Mesothelial cell of epicardium (in vitro differentiated cells): ENCODE measurements at places on chromosomes 16 and 17. TPM values are rescaled to one million over a fixed set of nuclear protein-coding genes. Genes with fewer than 3 reads are reported as not detected.

The MYH11 gene
- 0.58 to 0.89 TPM (median 0.66 TPM) in 3 replicates for total RNA-seq

The MRPS23 gene
- total RNA-seq: 39.9 to 44.5 TPM (median 42.1 TPM) in 3 replicates

The GALNS gene
- 41.3 to 44.7 TPM (median 42.4 TPM) in 3 replicates for total RNA-seq

The TNS4 gene
- 0.07 TPM in 1 of 3 replicates, not detected in the others for total RNA-seq

The CORO6 gene
- total RNA-seq: 3.4 to 3.8 TPM (median 3.4 TPM) in 3 replicates

The SOX15 gene
- 2.0 to 2.3 TPM (median 2.1 TPM) in 3 replicates for total RNA-seq

The PRSS53 gene
- 4.0 to 4.9 TPM (median 4.5 TPM) in 3 replicates for total RNA-seq

The HBQ1 gene
- total RNA-seq: 0.60 to 1.1 TPM (median 0.91 TPM) in 3 replicates

The TBC1D28 gene
- total RNA-seq: 0.18 to 0.52 TPM (median 0.45 TPM) in 3 replicates

The ACSM5 gene
- not detected in 3 replicates for total RNA-seq

The ATP1B2 gene
- 9.6 to 10.5 TPM (median 10.2 TPM) in 3 replicates for total RNA-seq

The DOC2A gene
- 5.3 to 6.4 TPM (median 5.7 TPM) in 3 replicates for total RNA-seq

The PTX4 gene
- total RNA-seq: not detected in 3 replicates

The EFNB3 gene
- 27.3 to 28.2 TPM (median 28.1 TPM) in 3 replicates for total RNA-seq

The CHST4 gene
- not detected in 3 replicates for total RNA-seq

The BBS2 gene
- 58.2 to 63.1 TPM (median 60.8 TPM) in 3 replicates for total RNA-seq

The HASPIN gene
- 4.2 to 5.2 TPM (median 4.4 TPM) in 3 replicates for total RNA-seq

The WFDC1 gene
- 2.2 to 3.0 TPM (median 2.6 TPM) in 3 replicates for total RNA-seq

The NEUROD2 gene
- total RNA-seq: 0.09 TPM in 1 of 3 replicates, not detected in the others

The NPIPB6 gene
- total RNA-seq: 6.6 to 8.7 TPM (median 8.2 TPM) in 3 replicates

The RAD51D gene
- total RNA-seq: 12.0 to 17.2 TPM (median 14.8 TPM) in 3 replicates

The ARHGDIG gene
- 3.6 to 4.8 TPM (median 4.7 TPM) in 3 replicates for total RNA-seq

The LONP2 gene
- 80.4 to 85.2 TPM (median 84.8 TPM) in 3 replicates for total RNA-seq

The TUBB3 gene
- total RNA-seq: 24.5 to 26.4 TPM (median 24.7 TPM) in 3 replicates

The SAMD14 gene
- total RNA-seq: 17.3 to 20.0 TPM (median 19.4 TPM) in 3 replicates

The TBC1D24 gene
- 24.2 to 25.0 TPM (median 24.7 TPM) in 3 replicates for total RNA-seq

The PLLP gene
- total RNA-seq: 1.1 to 1.8 TPM (median 1.2 TPM) in 3 replicates

The KCNH4 gene
- 0.11 to 0.25 TPM (median 0.18 TPM) in 3 replicates for total RNA-seq

The RASD1 gene
- total RNA-seq: 1.9 to 2.8 TPM (median 2.1 TPM) in 3 replicates
